ENCODE measurements at places on chromosomes 1 and 21.
A peak's percentile ranks its signal among the peaks of the same experiment; 100 is the strongest.

DNA sequence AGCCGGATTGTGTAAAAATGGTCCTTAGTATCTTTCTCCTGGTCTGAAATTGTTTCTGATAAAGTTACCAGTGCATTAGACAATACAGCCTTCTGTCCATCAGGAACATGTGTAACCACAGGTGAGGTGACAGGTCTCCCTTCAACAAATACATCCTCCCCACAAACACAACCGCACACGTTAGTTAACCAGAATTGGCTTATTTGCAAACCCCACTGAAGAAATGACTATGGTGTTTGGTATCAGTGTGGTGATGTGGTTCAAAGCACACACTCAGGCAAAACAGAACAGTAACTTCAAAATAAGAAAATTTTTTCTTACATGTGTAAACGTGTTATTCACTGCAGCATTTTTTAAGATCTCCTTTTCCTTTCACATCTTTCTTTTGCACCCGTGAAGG is 517.2 kb upstream of the NR5A2 start:
- DNase-seq, result no peak

DNA sequence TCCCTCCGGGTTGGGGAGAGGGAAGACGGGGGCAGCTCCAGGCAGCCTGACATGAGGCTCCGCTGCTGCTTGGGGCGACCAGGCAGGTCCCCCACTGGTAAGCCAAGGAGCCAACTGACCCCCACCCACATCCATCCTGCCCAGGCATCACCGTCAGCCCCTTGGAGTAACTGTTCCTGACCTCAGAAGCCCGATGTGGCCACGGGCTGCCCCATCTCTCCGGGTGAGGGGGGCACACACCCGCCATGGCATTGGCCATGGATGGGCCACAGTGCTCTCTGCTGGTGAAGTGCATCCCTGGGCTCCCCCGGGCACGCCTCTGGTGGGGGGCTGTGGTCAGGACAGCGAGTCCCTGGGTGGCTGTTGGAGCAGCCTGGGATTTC is 100.0 kb downstream of the CRYAA start:
- no peak for DNase-seq

DNA sequence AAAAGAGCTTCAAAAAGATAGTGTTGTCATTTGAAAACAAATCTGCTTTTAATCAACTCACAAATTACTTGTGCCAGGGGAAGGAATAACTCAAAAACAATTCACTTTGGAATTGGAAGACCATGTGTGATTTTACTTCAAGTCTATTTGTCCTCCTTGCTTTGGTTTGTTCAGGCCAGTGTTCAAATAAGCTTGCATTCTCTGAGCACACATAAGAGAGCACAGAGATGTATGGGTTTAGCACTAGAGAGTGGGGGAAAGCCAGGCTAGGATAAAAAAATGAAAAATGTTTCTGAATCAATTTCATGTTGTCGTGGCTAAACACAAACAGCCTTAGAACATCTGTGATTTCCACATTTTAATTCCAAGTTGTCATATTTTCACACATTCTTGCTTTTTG is 325.7 kb upstream of the LYPLAL1 start:
- DNase-seq, result no peak

DNA sequence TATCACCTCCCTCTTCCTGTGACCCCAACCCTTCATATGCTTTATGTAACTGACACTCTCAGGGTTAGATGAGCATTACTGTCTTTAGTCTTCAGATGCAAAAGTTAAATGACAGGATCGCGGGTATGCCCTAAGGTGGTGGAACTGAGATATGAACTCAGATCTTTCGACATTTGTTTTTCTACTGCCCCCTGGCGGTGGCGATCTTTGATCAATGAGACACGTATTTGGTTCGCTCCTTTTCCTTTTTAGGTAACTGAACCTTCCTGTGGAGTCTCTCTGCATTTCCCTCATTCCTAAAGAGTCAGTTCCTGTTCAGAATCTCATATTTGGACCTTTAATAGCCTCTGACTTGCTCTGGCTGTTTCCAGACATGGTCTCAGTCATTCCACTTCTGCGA is 47.8 kb upstream of the ZP4 start:
- DNase-seq, result no peak

- DNase-seq, result no peak
These were observed 39.3 kb upstream of the EYA3 start for GRCh38 chr1:28127617-28128257.

DNA sequence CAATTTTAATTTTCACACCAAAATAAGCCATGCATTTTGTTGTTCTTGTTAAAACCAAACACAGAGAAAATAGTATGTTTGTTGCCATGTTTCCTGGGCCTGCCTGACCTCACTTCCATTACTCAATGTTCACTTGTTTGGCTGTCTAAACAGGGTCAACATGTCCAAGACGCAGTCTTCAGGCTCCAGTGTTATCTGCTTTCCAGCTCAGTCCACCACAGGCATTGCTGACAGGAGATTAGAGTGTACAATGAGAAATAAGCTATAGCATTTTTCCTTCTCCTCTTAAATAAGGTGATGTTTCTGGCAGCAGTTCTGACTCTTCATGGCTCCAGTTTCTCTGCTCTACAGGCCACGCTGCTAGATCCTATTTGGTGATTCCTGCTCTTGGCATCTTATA is 1030.5 kb downstream of the KCNT2 start:
- DNase-seq, result no peak

DNA sequence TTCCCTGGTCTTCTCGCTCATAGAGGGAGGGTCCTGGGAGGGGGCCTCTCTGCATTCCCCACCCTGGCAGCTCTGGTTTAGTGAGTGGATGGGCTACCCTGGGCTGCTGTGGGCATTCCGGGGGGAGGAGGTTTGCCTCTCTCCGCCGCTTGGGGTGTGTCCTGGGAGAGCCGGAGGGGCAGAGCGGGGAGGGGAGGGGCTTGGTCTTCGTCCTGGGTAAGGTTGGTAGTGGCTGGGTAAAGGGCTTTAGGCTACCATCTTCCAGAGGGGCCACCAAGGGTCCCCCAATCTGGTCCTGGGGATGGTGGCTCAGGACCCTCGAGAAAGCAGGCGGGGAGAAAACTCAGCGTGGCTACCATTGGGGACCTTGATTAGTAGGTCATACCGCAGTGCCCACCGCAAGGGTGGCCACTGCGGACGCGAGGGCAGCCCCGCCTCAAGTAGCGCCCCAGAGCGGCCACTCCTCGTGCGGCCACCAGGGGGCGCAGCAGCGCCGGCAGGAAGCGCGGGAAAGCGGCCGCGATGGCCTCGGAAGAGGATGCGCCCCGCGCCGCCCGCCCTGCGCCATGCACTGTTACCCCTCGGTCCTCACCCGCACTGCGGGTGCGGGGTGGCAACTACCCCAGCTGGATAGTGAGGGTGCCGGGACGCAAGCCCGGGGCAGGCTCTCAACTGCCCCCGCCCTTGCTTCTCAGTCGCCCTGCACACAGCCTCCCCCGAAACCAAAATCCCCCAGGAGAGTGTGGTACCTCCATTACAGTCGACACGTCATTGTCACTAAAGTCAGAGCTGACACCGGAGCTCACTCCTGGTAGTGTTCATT is 44.1 kb upstream of the SLC25A33 start:
- peak; percentile 72 for DNase-seq

GRCh38 chr1:209155546-209155945 is 428.0 kb upstream of the CAMK1G start:
- DNase-seq, result no peak

DNA sequence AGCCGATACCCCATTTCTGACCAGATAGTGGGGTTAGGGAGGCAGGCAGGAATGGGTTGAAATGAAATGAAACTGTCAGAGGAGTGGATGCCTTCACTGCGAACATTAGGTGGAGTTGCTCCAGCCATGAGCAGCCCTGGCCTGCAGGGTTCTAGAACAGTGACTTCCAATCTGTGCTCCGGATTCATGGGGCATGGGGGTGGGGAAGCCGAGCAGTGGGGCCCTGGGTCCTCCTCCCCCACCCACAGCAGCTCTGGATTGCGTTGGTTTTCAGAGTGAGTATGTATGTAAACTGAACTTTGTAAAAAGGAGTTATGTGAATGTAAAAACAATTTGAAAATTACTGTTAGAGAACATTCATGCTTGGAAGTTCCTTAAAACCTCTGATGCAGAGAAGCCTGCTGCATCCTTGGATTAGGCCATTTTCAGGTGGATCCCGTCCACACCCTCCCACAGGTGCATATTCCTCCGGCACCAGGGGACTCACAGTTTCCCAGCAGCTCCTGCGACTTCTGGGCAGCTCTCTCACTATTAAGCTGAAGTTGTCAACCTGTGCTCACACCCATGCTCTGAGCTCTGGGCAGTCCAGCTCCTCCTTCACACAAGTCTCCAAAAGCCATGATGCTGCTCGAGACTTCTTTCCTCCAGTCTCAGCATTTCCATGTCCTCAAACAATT is 54.4 kb upstream of the EDN2 start:
- no peak for DNase-seq
